Mesothelial cell of epicardium (in vitro differentiated cells): ENCODE measurements at places on chromosomes 7 and 10.

- no peak for DNase-seq
These were observed 175.6 kb downstream of the OTUD1 start for GRCh38 chr10:23614483-23614882.

DNA sequence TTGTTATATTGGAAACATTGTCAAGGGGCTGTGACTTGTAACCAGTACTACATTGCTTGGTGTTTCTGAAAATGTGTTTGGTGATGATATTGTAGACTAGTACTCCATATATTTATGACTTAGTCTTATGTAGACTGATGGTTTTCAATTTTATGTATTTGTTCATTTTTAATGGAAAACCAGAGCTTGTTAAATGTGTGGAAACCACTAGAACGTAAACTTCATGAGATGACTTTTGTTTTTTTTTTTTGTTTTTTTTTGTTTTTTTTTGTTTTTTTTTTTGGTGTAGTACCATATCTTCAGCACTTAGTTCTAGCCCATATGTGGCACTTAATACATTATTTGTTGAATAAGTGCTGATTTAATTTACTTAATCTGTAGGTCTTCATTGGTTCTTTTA is 518.6 kb downstream of the AUTS2 start:
- DNase-seq: no peak

DNA sequence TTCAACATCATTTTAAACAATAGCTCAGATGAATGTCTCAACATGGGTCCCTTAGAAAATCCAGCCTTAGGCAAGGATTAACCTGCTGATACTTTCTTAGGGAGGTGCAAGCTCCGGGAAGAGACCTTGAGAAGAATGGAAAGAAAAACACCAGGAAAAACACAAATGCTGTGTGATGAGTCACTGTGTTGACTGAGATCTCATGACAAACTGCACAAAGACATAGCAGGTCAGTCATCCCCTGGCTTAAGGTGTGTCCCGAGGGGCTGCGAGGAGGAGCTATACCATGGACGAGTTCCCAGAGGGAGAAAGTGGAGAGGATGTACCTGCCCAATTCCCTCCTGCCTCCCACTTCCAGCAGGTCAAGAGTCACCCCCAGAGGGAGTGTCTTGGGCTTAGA is 98.0 kb downstream of the TEX36 start:
- no peak for DNase-seq

DNA sequence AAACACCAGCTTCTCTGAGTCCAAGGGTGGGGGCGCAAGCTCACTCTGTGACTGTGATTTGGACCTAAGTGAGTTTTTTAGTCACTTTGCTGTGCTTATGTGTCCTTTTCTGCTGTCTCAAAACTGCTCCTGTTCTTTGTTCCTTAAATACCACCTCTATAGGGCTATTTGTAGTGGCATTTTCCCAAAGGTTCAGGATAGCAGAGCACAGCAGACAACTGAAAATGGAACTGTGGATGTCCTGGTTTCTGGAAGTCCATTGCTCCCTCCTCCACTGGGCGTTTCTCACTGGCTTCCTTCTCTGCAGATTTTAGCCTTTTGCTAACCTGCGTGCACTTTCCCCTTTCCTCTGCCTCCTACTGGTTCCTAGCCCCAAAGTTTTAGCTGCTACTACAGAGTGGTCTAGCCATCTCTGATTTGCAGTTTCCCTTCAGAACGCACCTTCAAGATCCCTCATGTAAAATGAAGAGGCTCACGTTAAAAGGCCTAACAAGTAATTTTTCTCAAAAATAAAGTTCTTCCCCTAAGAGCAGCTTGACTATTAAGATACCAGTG is 25.6 kb downstream of the BLVRA start:
- no peak for DNase-seq

- no peak for DNase-seq
These were observed 585.2 kb downstream of the GRID1 start for GRCh38 chr10:85781404-85781803.
